ENCODE measurements at places on chromosomes 4 and X.

- DNase-seq = no peak
Observed at GRCh38 chr4:15244354-15244753, 183.5 kb upstream of the C1QTNF7 start.

GRCh38 chr4:180253419-180253818, 1989.8 kb upstream of the TENM3 start:
- DNase-seq = no peak

GRCh38 chr4:75398501-75398900, 115.7 kb downstream of the RCHY1 start:
- no peak for DNase-seq

GRCh38 chrX:103398421-103398864, 22.1 kb downstream of the BEX3 start:
- no peak for DNase-seq

DNA sequence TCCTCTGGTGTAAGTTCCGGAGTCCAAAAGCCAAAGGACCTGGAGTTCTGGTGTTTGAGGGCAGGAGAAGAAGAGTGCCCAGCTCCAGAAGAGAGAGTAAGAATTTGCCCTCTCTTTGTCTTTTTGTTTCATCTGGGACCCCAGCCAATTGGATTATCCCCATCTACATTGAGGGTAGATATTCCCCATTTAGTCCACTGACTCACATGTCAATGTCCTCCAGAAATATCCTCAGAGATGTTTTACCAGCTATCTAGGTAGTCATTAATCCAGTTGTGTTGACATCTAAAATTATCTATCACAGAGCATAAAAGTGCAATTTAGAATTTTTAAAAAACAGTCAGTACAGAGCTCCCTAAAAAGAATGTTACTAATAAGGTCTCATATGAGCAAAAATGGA, 132.9 kb upstream of the TMEM47 start:
- no peak for DNase-seq

Measured in SK-N-SH (cell line).